ELF-1 (cell line): ENCODE measurements at places on chromosomes 5 and 9.

DNA sequence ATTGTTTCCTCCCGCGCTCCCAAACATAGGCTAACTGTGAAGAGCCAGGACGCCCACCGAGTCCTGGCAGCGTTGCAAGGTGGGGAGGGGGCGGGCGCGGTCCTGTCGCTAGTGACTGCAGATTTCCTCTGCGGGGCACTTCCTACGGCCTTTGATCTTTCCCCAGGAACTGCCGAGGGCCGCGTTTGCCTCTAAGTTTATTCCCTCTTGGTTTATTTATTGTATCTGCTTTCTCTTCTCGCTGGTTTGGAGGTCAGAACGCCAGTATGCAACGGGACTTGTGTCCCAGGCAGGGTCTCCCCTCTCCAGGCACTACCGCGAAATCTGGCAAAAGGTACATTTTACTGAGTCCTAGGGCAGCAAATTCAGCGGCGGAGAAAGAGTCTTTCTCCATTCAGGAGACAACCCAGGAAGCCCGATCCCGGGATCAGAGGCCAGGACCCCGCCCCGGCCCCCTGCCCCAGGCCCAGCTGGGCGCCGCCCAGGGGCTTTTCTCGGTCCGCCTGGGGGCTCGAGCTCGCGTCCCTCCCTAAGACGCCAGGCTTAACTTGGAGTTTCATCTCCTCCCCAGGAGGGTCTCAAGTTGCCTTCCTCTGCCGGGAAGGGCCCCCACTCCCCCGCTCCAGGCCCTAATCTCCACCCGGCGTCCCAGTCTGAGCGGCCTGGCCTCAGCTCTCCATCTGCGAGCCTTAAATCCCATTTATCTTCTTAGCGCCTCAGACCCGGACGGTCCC, 884 bp upstream of the EGFLAM start:
- peak; percentile 76 for DNase-seq

- DNase-seq, result no peak
Observed at GRCh38 chr5:134583766-134584165, 48.9 kb downstream of the SAR1B start.

DNA sequence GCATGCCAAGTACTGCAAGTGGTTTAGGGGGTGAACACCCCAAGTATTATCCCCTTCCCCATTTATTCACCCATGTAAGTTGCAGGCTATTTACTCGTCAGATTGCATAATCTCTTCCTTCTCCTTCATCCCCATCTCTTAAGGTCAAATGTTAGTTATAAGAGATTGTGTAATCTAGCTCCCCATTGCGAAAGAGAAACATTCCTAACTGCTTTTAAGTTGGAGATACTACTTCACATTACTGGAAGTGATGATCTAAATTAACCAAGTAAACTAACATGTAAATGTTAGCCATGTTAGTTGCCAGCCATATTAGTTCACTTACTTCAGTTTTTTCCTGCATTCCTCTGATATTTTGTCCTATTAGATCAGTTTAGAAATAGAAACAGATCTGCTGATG, 262.3 kb downstream of the TAF11L14 start:
- no peak for DNase-seq

DNA sequence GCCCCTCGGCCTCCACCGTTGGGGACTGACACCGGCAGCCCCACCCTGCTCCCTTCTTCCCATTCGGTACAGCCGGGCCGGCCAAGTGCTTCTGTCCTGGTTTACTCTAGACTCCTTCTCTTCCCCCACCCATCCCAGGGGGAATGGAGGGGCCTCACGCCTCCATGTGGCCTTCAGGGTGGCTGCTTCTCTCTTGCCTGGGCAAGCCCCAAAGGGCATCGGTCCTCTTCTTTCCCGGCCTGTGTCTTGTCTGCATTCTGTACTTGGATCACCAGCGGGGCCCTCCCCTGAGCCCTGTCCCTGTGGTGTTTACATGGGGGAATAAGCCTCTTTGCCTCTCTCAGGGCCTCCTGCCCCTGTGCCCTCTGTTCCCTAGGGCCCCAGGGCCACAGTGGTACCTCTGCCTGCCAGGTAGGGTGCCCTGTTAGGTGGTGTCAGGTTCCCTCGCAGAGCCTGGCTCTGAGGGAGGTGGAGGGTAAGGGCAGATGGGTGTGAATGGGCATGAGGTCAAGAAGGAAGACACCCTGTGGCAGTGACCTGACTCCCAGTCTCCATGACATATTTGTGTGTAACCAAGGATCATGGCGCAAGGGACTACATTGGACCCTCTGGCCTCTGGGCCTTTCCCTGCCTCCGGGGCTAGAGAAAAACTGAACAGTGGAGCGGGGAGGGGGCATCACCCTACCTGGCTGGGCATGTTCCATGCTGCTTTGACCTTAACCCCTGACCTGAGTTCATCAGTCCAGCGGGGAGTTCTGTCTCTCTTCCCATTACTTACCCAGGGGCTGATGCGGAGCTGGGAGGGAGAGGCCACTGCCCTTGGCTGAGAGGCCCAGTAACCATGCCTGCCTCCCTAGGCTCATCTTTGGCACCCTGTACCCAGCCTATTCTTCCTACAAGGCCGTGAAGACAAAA, 1.6 kb downstream of the REEP2 start:
- no peak for DNase-seq

DNA sequence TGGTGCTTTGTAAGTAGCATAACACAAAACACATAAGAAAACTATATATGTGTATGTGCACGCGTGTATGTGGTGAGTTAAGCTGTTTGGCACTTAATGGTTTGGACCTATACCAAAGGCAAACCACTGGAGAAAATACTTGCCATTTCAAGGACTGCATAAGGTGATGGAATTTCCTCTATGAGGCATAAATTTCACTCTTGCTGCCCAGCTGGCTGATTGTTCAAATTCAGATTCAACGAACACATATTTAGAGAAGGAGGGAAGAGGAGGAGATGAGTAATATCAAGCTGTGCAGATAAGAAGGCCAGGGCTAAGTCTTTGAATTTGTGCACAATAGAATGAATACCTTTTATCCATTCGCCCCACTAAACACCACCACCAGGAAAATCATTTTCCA, 470.6 kb upstream of the MPDZ start:
- no peak for DNase-seq

DNA sequence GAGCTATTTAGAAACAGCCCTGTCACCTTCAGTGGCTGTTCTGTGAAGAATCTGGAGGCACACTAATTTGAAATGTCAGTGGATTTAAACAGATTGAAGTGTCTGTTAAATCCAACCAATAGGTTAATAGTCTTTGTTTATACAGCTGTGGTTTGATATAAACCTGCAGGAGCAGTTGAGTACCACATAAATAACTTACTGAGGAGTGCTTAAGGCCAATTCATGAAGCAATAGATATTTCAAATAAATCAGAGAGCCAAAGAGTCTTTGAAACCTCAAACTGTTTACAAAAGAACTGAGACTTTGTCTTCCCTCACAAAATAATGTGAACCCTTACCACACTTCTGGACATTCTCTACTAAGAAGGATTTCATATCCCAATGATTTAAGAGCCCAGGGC, 111.9 kb downstream of the FEM1C start:
- no peak for DNase-seq

DNA sequence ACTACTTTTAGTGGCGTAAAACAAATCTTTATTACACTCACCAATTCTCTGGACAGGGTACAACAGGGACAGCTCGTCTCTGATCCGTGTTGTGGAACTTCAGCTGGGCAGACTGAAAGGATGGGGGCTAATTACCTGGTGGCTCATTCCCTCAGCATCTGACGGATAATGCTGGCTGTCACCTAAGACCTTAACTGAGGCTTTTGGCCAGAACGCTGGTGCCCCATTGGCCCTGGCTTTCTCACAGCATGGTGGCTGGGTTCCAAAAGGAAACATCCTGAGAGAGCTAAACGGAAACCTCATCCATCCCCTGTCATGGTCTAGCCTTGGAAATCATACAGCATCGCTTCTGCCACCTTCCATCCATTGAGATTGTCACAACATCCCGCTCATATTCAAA, 62.9 kb downstream of the RAI14 start:
- DNase-seq, result no peak

GRCh38 chr9:97668485-97668884, 28.7 kb downstream of the XPA start:
- DNase-seq, result no peak

GRCh38 chr5:137206030-137206715, 293.0 kb downstream of the SPOCK1 start:
- DNase-seq, result peak; percentile 76

GRCh38 chr5:23332650-23333251, 174.7 kb upstream of the PRDM9 start:
- DNase-seq, result no peak

- peak; percentile 84 for DNase-seq
Observed at GRCh38 chr9:76374783-76375559, 19.3 kb downstream of the RFK start.

DNA sequence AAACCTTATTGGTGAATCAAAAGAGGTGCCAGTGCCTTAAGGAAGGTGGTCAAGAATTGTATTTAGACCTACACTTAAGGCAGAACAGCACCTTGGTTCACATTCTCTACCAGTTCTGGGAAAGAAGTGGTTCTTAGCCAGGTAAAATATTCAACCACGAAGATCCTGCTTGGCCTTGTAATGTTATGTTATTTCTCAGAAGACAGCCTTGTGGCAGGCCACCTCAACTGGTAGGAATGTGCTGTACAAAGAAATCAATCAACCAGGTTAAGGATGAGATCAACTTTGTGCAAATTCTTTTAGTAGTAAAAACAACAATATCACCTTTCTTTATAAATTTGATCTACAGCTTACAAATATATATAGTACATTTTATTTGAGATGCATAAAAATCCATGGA, 246.8 kb downstream of the ARRDC3 start:
- DNase-seq, result no peak

- no peak for DNase-seq
Observed at GRCh38 chr9:96784021-96784420, 6.1 kb upstream of the ZNF510 start.

DNA sequence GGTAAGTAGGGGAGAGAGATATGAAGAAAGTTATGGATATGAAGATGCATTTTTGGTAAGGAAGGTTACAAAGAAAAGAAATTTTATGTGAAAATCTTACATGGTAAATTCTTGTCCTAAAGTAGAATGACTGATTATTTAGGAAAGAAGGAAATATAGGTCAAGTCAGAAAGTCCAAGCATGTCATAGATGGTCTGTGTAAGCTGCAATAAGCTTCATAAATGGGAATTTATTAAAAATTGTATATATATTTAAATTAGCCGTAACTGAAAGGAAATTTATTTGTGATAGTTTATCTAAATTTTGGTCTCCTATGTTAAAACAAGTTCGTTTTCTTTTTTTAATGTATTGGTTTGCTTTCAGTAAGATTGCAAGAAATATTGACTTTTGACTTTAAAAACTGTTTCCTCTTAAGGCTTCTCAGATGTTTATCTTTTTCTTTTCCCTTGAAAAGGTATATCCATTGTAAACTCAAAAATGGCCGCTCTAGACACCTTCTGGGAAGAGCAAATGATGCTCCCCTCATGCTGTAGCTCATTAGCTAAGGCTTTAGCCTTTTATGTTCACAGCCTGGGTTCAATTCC, 46.8 kb upstream of the HAPLN1 start:
- DNase-seq, result no peak

DNA sequence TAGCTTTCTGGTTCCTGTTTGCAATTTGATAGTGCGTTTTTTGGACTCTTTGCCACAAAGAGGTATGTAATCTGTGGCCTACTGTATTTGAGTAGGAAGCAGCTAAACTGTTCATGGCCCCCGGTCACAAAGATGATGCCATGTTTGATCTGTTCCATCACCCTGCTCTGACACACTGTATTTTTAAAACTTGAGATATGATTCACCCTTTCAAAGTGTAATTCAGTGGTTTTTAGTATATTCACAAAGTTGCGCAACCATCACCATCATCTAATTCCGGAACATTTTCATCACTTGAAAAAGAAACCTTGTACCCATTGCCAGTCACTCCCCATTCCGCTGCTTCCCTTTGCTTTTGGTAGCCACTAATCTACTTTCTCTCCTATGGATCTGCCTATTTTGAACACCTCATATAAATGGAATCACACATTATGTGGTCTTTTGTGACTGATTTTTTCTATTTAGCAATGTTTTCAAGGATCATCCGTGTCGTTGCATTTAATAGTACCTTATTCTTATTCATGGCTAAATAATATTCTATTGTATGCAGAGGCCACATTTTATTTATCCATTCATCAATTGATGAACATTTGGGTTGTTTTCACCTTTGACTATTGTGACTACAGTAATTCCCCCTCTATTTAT, 141.6 kb downstream of the NR3C1 start:
- DNase-seq, result no peak

DNA sequence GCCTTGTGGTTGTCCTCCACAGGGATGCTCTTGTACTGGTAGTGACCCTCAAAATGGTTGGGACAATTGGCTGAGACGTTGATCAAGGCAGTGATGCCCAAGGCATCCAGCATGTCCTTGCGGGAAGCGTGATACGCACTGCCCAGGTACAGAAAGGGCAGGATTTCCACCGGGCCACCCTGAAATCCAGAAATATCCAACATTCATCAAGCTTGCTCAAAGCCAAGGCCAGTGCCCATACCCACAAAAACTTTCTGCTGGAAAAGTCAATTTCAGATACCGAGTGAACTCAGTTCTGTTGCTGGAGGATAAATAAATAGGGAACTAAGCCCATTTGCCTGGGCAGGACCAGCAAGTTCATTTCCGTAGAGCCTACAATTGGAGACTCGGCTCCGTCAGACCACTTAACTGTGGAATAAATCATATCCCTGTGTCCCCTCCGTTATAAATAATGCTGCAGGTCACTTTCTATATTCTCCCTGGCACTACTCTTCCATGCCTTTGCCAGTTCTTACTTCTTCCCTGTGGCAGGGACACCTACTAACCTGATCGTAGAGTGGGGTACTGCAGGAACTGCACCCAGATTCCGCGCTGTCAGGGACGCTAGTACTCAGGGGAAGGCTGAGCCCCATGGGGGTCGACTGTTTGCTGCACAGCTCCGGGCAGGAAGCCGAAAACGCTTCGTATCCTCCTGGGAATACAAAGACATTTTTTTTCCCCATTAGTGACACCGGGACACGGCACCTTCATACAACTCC, 1.2 kb downstream of the DUSP1 start:
- no peak for DNase-seq

DNA sequence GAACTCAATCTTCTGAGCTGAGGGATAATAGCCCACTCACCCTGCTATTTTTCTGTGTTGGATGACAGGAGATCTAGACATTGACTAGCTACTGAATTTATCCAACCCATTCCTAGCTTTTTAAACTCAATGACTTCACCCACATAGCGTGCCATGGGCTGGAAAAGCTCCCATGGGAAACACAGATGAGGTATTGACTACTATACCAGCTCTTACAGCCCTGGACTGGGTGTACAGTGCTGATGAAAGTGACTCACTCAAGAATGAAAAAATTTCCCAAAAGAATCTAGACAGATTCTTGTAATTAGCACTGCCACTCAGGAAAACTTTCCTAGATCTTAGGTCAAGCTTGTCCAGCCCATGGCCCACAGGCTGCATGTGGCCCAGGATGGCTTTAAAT, 72.7 kb upstream of the NREP start:
- no peak for DNase-seq

DNA sequence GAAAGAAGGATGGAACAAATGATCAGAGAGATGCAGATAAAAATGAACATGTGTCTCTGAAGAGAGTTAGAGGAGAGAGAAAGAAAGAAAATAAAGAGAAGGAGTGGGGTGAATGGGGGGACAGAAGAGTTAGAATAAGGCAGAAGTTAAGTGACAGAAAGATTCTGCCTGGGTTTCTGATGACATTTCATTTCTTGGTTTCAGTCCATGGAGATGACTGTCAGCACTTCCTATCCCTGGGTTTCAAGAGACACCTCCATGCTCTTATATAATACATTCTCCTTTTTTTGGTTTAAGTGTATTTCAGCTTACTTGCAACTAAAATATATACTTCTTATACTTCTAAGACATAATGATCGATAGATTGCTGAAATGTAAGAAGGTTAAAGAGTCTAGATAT, 213.0 kb upstream of the IL12B start:
- no peak for DNase-seq

- peak; percentile 54 for DNase-seq
Observed at GRCh38 chr9:88810826-88811225, 180.4 kb upstream of the S1PR3 start.
